ENCODE measurements at places on chromosomes 2 and 18.

DNA sequence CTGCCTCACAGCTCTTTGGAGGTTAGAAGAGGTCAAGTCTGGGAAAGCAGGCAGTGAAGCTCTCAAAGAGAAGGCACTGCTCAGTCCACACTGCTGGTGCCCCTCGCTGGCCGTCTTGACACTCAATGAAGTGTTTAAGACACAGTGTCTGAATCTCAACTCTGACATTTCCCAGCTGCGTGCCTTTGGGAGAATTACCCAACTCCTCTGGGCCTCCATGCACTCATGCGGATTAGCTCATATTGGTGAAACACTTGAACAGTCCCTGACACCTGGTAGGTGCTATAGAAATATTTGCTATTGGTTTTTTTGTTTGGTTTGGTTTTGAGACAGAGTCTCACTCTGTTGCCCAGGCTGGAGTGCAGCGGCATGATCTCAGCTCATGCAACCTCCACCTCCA lies 281.0 kb downstream of the SRBD1 start:
- DNase-seq: no peak

DNA sequence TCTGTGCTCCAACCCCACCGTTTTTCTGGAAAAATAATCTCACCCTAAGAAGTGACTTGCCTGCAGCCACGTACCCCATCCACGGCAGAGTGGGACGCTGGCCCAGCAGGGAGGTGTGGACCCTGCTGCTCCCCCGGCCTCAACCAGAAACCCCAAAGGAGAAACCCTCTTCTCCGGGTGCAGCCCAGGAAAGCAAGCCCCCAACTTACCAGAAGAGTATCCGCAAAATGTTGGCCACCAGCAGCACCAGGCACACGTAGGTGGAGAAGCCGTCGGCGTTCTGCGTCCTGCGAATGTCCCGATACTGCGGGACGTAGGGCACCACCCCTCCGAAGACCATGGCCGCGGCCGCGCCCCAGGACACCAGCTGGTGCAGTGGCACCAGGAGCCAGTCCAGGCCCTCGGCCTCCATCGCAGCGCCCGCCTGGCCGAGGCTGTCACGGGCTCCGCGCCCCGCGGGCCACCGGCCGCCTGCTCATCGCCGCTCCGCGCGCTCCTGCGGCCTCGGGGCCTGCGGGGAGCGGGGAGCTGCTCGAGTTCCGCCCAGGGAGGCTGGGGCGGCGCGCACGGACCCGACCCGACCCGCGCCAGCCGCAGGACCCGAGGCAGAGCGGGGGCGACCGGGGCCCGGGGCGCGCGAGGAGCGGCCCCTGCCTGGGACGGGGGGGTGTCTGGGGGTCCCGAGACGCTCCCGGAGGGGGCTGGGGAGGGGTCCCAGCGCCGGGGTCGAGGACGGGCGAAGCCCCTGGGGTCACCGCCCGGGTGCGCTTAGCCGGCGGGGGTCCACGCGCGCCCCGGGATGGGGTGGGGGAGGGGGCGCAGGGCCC lies 725 bp downstream of the SLC66A2 start:
- peak; percentile 33 for DNase-seq

GRCh38 chr18:2984091-2984490 lies 28.9 kb downstream of the LPIN2 start:
- no peak for DNase-seq

DNA sequence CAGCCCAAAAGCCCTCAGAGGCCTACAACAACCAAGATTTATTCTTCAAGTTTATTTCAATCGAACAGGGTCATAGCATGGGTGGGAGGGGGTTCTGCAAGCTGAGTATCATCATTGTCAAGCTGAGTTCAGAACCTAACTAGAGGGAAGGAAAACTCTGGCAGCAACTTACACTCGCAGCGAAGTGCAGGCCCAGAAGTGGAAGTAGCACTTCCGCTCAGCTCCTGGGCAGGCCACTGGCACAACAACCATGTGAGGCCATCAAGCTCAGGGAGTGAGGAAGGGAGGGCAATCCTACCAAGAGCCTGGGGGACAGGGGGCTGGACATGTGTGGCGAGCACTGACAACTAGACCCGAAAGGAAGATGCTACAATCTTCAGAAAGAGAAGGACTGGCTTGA lies 4.8 kb downstream of the UXS1 start:
- no peak for DNase-seq

GRCh38 chr2:177161741-177162460 lies 50.7 kb upstream of the HNRNPA3 start:
- no peak for DNase-seq

DNA sequence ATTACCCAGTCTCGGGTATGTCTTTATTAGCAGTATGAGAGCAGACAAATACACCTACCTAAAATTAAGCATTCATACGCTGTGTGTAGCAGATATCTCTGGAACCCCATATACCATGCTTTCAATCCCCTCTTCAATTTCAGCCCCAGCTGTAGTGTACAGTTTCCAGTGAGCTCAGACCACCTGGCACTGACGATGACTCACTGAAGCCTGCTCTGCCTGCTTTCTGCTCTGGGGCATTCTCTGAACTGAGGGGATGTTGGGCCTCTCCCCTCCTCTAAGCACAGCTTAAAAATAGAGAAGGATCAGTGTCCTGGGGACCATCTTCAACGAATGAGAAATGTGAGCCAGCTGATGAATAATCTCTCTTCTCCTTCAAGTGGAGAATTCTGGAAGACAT lies 8.7 kb upstream of the CCL20 start:
- no peak for DNase-seq
